Stimulated activated naive CD8-positive, alpha-beta T cell treated with anti-CD3 and anti-CD28 coated beads, Interleukin-15, Interleukin-2, amounts not matched to agents 100 U/mL and 50 U/mL, for 24 hours (primary cell): ENCODE measurements at places on chromosomes 3 and 15.

GRCh38 chr15:69577397-69577796, 124.8 kb downstream of the RPLP1 start:
- no peak for DNase-seq

- peak; percentile 72 for DNase-seq
These were observed 24.6 kb upstream of the SACM1L start for GRCh38 chr3:45664578-45664977.

GRCh38 chr15:82072926-82073537, 27.2 kb upstream of the MEX3B start:
- DNase-seq, result no peak

DNA sequence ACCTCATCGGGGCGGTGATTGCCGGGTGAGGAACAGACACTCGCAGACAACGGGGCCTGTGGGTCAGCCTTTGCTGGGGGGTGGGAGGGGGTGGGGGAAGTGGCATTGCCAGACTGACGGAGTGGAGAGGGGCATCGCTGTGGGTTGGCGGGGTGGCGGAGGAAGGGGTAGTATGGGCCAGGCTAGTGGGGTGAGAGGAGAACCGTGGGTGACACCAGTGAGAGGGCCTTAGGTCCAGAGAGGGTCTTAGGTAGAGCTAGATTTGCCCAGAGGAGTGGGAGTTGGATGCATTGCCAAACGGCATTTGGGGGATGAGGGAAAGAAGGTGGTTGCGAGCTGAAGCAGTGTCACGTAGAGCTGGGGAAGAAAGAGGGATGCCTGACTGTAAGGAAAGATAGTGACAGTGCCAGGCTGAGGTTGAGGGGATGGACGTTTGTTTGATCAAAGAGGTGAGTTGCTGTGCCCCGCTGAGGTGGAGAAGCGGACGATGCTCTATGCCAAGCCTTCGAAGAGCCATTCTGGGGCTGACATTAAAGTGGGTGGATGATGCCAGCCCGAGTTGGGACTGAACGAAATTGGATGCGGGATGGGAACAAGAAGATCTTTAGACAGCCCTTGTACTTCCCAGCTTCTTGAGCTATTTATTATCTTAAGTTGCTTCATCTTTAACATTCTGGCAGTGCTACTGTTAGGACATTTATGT, 572 bp downstream of the DNAJB11 start:
- no peak for DNase-seq

DNA sequence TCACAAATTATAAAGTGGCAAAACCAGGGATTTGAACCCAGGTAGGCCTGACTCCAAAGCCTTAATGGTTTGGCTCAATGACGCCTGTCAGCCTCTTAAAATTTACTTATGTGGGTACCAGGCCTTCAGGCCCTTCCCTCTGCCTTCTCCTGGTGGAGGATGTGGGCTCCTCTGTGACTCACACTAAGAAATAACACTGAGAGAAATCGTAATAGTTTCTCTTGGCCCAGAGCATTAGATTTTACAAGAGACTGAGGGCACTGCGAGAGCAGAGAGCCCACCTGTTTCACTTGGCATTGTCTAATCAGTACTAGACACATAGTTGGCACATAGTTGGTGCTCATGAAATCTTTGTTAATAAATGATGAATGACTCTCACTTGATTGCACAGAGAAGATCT, 505.2 kb downstream of the SHQ1 start:
- peak; percentile 42 for DNase-seq

GRCh38 chr15:41790169-41790568, 15.9 kb downstream of the MAPKBP1 start:
- DNase-seq, result no peak

- no peak for DNase-seq
These were observed 66.0 kb downstream of the CRTC3 start for GRCh38 chr15:90595763-90596155.

- DNase-seq, result peak; percentile 97
These were observed at the start of gene DYNC1LI1 for GRCh38 chr3:32570421-32571191. Gene DYNC1LI1, minus strand, starts transcription at chr3:32570858. Its CDS starts 88 bp downstream, at chr3:32570770.

GRCh38 chr3:59809016-59809415, 759.2 kb upstream of the CFAP20DC start:
- DNase-seq, result no peak

GRCh38 chr3:196998966-196999760, 30.5 kb downstream of the MELTF start:
- no peak for DNase-seq

DNA sequence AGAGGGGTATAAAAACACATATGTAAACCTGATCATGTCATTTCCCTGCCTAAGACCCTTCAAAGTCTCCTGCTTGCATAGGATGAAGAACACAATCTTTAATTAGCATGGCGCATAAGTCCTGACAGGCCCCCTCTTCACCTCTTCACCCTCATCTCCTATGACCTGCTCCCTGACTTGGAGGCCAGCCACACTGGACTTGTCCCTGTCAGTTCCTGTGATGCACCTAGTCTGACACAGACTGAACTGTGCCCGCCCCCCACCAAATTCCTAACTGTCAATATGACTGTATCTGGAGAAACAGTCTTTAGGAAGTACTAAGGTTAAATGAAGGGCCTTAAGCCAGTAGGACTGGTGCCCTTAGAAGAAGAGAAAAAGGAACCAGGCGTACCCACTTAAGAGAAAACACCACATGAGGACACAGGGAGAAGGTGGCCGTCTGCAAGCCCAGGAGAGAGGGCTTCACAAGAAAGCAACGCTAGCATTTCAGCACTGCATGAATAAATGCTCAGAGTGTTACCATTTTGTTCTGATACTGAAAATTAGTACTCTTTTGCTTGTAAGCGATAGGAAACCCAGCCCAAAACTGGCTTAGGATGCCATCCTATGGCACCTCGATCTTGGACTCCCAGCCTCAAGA, 34.0 kb downstream of the MRPL46 start:
- no peak for DNase-seq

DNA sequence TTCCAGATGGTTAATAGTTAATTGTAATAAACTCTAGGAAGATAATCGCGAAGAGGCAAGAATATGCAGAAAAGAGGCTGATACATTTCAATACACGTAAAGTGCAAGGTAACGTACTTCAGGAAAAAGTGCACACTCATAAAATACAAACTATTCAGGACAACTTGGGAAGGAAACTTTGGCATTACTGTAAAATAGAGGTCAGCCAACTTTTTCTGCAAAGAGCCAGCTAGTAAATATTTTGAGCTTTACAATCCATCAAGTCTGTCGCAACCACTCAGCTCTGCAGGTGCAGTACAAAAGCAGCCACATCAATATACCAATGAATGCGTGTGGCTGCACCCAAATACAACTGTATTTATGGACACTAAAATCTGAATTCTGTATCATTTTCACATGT, 51.6 kb upstream of the THUMPD3 start:
- no peak for DNase-seq

GRCh38 chr3:115580566-115580965, 42.7 kb upstream of the GAP43 start:
- no peak for DNase-seq

- DNase-seq, result no peak
These were observed 9.7 kb upstream of the NCKIPSD start for GRCh38 chr3:48695393-48695753.

DNA sequence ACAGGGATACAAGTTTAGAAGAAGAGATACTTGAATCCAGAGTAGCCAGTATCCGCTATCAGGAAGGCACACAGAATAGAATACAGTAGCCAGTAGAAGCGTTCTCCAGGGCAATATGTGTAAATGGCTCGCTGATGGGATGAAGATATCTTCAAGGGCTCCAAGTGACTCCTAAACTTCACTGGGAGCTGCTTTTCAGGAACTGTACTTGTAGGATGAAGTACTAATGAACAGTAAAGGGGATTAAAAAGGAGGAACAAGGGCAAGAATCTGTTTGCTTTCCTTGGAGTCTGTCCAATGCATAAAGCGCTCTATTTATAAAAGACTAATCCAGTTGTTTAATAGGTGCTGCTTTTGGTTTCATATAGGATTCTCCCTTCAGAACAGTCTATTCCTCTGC, 78.4 kb downstream of the THRB start:
- no peak for DNase-seq

DNA sequence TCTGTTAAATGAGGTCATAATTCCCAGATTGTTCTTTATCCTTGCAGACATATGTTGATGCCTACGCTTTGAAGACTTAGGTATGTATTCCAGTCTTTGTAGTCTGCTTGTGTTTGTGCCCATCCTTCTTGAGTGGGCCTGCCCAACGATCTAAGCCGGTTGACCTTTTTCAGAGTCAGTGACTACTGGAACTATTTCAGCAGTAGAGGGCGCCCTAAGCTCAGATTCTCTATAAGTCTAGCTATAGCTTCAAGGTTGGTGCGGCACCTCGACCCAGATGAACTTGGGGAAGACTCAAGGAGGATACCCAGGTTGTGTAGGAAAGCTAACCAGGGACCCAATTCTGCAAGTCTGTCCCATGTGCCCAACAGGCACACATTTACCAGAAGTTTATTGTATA, 228.8 kb upstream of the PPP2R3A start:
- peak; percentile 12 for DNase-seq

DNA sequence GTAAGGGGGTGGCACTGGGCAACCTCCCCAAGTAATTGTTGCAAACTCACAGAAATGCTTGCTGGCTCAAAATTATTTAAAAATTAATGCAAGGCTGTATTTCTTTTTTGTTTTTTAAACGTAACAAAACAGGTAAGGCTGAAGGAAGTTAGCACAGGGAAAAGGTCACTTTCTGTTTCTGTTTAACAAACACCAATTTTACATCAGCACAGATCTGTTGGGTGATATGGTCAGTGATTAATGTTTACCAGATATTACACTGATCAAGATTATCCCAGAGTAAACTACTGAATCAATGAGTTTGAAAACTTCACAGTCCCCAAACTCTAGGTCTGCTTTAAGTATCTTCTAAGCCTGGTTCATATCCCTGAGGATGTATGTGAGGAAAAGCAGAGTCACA, 558.0 kb downstream of the FOXP1 start:
- DNase-seq, result no peak

DNA sequence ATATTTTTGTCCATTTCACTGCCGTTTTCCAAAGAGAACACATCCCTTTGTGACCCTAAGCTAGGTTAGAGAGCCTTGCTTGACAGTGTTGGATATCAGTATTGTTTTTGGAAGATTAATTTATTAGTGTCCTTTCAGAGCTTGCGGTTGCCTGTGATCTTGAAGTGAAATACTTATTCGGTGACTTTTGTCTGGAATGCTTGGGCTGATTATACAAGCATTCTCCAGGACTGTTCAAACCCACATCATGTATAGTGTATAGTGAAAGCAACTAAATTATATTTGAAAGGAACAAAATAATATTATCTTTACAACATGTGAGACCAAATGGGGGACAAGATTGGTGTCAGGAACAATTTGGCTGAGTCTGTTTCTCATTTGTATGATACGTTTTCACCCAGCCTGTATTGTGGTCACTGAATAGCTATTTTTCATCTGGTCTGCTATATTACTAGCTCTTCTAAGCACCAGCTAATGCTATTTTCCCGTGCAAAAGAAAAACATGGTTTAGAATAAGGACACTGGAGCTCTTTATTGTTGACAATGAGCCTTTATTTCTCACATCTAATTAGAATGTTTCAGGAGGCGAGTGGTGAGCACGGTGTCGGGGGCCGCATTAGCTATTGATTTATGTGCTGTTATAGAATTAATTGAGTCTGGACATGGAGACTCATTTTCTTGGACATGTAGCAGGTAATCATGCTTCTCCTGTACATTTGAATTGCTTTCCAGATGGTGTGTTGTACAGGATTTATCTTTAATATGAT, 158.1 kb downstream of the APBA2 start:
- no peak for DNase-seq

DNA sequence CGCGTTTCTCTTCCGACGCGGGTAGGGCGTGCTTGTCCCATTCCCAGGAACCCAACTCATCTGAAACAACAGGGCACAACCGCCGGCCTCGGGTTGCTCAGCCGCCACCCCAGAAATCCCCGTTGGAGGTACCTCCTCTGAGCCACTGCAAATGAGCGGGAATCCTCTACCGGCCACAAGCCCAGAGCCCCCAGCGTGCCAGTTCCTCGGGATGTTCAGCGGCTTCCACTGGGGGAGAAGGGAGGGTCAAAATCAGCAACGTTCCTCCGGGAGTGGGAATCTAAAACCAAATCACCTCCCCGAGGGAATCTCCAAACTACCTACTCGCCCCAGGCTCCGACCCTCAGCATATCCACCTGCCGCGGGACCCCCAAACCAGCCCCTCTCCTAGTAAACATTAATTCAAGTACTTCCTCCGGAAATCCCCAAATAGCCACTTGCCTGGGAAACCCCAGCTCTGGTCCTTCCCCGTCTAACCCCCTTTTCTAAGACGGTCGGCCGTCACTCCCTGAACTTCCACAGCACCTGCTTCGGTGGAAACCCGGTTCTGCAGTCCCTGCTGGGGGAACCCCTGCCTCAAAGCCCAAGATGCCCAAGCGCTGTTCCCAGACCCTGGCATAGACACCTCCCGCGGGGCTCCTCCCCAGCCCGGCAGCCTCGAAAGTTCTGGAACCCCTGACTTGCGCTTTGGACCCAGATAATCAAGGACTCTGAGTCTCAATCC, 887 bp downstream of the OXTR start:
- DNase-seq, result peak; percentile 7

GRCh38 chr3:71532639-71533395, 50.7 kb downstream of the FOXP1 start:
- DNase-seq, result no peak

GRCh38 chr15:66603301-66604179, 37.7 kb upstream of the LCTL start:
- DNase-seq, result peak; percentile 76

DNA sequence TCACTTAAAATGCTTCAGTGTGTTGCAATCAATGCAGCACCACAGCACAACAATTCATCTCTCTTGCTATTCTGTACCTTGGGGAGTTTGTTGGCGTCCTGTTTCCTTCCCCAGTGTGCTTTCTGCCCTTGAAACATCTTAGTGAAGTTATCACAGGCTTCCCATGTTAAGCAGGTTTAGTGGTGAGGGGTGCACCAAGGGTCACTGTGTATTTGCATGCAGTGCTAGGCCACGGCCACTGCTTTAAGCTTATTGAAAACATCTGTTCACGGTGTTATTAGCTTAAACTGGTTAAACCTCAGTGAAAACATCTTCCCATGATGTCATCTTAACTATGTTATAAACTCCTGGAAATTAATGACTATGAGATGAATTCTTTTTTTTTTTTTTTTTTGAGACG, 217.3 kb upstream of the GOLIM4 start:
- no peak for DNase-seq

- DNase-seq, result no peak
These were observed 195.1 kb downstream of the NTRK3 start for GRCh38 chr15:88061452-88061851.

DNA sequence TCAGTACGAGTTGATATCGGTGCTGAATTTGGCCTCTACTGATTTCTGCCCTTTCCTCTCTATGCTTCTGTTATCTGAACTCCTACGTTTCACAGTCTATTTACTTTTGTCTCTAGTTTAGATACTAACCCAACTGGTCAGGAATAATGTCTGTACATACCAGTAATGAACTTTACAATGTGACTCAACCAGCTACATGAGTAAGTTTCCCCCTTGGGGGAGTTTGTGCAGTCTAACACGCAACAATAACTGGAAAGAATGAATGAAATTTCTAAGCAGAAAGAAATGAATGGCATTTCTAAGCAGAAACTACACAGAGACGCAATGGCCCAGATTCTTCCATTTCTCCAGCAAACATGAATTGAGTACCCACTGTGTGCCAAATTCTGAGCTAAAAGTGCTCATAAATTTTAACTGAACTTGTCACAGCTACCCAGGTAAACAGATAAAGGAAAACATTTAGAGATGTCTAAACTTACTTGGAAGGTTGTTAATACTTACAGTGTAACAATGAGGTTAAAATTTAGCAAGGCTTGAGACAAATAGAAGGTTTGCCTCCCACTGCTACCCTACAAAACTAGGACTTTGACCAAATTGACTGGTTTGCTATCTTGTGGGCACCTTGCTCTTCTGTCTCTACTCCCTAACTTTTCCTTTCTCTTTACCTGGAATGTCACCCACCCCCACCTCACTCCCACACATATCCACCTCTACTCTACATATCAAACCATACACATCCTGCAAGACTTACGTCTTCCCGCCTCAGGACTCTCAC, 11.6 kb downstream of the UPK1B start:
- DNase-seq, result no peak
